Stimulated activated CD4-positive, alpha-beta T cell treated with anti-CD3 and anti-CD28 coated beads, Interleukin-4, amount 100 ng/mL, for 4 hours (primary cell): ENCODE measurements at places on chromosomes 3 and 15.

- DNase-seq: peak; percentile 26
Measured at GRCh38 chr3:184815046-184815930, 3.3 kb downstream of the VPS8 start.

DNA sequence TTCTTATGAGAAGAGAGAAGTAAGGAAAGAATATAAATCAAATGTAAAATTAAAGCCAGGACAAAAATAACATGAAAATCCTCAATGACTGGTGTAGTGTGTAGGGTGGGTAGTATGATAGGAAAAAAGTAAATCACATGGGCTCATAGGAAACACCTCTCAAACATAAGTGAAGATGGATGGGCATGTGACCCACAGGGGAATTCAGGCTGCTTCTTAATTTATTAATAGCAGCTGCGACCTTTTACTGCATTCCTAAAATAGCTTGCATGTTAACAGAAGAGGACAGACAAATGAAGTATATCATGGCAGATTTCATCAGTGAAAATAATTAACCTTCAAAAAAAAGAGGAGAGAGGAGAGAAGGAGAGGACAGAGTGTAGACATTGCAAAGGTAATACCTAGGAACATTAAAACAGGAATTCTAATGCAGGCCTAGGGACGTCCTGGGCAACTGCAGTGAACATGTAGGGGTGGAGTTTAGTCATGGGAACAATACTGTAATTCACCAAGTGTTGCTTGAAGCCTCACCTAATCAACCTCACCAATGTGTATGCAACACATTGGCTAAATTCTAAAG lies 132.9 kb downstream of the KCNMB2 start:
- no peak for DNase-seq

DNA sequence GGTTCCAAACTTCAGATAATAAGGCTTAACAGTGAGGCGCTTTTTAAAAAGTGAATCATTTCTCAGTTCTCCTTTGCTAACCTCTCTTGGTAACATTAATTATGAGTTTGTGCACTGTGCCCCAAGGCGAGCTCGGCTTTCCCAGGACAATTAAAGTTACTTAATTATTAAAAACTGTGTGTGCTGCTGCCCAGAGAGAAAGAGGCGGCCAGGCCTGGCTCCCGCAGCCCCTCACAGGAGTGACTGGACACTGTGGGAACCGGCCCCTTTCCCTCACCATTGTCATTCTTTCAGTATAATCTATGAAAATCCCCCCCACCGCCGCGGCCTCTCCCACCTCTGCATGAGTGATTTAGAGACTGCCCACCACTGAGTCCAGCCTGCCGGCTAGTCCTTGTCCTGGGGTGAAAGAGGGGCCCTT lies 43.1 kb upstream of the HES1 start:
- DNase-seq: no peak

- no peak for DNase-seq
Measured at GRCh38 chr3:120284747-120285507, at the start of gene GPR156. GPR156 (minus strand) TSS chr3:120285222; CDS start chr3:120244098, 41,124 bp downstream.

- no peak for DNase-seq
Measured at GRCh38 chr15:92049290-92049989, 195.9 kb downstream of the SLCO3A1 start.
